ENCODE measurements at places on chromosomes 2 and 18.

DNA sequence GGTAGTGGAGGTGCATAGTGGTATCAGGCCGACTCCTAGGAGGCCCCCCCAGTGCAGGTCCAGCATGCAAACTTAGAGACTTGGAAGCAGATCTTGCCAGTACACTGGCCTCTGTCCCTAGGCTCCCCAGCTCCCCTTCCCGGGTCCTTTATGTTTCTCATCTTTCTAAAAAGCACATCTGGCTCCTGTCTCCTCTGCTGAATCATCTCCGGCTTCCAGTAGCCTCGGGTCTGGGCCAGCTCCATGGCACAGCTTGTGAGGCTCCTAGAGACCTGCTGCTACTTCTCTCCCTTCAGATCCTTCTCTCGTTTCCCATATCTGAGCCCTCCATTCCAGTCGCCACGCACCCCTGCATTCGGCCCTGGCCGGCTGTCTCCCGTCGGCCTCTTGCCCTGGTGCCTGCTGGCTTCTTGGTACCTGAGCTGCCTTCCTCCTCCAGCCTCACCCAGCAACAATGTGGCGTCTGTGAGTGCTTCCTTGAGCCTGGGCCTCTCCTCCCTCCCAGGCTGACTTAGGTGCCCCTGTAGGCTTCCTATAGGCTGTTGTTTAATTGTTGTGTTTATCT is 6.6 kb downstream of the TRAF3IP1 start:
- no peak for DNase-seq

DNA sequence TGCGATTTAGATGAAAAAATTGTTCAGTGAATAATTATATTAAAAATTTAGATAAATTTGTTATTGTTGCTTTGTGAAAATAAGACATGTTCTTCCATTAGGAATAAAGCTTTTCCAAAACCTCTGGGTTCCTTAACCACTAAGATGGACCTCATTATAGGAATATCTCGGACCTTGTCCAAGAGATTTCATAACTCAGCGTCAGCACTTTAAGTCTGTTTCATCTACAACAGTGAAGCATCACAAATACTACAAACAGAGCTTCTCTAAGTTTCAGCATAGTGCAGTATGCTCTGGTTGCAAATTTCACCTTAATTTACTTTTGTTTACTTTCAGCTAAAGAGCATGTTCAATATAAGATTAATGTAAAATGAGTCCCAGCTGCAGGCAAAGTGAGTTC is 150.3 kb downstream of the UBE2E3 start:
- DNase-seq = no peak

GRCh38 chr2:234917211-234917975 is 34.4 kb upstream of the SH3BP4 start:
- no peak for DNase-seq

DNA sequence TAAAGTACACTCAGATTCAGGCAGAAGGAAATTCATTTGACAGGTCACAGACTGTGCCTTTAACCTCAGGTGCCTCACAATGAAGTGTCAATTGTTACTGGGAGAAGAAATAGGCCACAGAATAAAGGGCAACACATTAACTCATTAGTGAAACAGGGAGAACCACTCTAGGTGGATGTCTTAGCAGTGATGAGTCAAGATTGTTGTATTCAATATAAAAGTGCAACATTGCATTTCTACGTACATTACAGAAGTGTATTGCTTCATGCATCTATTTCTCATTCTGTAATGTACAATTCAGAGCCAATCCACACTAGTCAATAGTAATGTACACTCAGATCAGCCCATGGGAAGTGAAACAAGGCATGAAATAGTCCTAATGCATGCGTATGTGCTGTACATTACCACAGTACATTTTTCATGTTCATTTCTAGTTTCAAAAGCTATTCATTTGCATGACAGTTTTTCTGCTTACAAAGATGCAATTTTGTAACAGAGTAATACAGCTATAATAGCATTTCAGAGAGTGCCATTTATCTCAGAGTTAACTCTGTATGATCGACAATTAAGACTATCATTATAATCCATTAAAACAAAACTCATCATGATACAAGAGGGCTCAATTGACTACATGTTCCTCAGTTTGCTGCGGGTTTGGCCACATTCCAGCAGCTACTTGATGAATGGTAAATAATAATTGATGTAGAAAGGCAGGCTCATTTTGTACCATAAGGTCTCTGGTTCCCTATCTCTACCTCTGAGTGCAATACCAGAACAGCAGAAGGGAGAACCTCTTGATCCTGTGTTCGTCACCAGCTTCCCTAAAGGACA is 12.2 kb upstream of the ARL5A start:
- DNase-seq = no peak

DNA sequence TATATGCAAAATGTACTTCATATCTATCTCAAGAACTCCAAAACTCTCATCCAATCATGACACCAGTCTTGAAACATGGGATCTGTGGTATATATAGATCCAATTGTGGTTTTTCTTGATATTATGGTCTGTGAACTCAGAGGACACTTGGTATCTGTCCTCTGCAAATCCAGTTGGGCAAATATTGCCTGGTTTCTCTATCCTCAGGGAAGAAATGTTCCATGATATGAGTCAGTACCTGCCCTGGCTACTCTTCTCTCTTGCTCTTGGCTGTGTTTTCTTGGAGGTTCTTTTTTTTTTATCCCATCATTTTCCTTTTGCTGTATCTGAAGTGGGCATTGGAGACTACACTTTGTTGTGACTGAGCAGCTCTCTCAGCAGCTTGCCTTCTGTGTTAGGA is 10.9 kb downstream of the NBEAL1 start:
- DNase-seq = no peak

DNA sequence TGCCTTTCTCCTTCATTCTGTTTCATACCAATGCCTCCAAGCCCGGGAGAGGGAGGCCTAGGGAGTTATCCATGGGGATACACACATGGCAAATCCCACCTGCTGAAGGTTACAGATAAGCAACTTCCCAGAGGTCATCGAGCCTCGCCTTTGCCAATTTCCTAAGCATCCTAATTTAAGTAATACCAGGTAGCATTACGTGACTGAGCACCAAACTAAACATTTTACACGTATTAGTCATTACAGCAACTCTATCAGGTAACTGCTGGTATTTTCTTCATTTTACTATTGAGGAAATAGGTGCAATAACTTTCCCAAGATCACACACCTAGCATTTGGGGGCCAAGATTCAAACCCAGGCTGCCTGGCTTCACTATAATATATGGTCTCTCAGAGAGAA is 30.1 kb upstream of the BZW1 start:
- DNase-seq = no peak

DNA sequence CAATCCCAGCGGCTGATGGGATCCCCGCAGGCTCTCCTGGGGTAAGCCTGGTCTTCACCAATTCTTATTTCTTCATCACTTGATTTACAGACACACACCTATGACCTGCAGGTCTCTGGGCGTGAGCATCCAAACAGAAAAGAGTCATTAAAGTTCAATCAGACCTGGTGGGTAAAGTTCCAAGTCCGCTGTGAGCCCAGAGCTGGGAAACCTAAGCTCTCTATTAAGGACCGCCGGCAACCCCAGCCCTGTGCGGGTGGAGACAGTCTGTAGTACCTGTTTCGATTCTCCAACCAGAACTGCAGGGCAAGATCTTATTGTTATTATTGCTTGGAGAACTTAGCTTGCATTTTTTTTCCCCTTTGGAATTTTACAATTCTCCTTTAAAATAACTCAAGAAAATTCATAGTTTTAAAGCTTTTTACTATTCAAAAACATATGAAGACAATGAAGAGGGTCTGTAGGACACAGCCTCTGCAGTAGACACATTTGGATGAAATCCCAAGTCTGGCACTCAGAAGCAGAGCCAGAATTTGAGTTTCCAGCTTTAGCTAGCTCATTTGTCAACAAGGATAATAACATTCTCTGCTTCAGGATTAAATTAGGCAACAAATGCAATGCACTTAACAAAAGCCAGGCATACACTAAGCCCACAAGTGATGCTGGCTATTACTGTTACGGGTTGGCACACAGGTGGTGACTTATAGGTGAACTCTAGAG is 376.4 kb downstream of the INSIG2 start:
- no peak for DNase-seq

DNA sequence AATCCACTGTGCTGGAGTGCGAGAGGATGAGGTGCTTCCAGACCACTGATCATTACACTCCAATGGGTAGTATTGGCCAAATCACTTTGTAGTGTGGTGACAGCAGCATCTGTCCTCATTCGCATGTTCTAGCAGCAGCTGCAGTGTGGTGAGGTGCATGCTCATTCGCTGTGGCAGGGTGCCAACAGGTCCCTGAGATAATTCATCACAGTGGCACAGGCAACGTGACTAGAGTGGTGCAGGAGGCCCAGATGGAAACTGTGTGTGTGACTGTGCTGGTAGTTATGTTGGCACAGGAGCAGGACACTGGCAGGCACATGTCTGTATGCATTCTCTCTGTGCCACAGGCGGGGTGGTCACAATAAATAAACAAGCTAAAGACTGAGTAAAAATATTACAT is 329.5 kb upstream of the SYT4 start:
- no peak for DNase-seq

GRCh38 chr18:73750052-73750451 is 397.6 kb downstream of the FBXO15 start:
- DNase-seq = no peak

GRCh38 chr2:210842896-210843295 is 286.5 kb downstream of the CPS1 start:
- DNase-seq = no peak

DNA sequence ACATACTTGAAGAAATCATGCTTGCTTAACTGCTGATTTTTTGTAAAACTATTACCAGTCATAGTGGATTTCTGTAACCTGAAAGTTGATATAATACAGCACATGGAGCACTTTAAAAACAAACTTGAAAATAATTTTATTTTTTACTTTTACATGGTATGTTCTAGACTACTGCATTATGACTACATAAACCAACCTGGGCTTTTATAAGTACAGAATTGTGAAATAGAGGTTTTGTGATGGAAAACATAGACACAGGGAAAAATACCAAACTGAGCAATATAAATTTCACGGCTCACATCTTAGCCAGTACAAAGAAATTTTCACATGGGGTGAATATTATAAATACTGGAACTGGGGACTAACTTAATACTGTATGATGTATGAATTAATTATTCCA is 59.3 kb upstream of the CTIF start:
- no peak for DNase-seq

DNA sequence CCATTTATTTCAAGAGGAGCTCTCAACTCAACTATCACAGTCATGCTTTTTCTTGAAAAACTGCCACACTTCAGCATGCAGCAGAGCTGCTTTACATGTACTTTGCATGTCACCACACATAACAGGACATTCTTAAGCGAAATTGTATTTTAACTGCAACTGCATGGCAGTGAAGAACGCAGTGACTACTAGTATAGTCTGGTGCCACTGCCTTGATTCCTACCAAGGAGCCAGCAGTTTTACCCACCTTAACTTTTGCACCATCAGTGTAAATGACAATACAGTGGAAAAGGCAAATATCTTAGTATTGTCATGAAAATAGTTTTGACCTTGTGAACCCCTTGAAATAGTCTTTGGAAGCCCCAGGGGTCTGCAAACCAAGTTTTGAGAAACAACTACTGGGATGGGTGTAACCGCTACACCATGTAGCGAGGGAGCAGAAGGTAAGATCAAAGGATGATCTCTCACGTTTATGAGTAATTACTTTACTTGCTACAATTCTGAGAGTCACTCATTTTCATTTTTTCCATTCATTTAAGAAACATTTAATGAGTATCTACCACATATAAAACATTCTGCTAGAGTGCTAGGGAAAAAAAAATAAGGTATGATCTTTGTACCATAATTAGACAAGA is 32.3 kb upstream of the MPP4 start:
- DNase-seq = no peak

DNA sequence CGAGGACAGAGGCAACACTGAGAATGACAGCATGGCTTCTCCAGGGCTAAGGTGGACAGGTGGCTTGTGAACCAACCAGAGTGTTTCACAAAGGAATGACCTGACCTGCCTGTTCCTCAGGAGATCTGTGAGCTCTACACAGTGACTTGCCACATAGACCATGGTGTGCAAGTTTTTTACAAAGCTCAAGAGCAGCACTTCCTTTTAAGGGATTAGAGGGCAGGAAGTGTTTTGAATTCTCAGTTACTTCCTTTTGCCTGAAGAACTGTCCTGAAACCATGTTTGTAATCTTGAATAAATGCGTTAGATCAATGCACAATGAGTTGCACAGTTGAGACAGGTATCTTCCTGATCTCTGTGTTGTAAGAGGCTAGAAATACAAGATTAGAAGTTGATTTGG is 421.9 kb downstream of the THSD7B start:
- DNase-seq = no peak

DNA sequence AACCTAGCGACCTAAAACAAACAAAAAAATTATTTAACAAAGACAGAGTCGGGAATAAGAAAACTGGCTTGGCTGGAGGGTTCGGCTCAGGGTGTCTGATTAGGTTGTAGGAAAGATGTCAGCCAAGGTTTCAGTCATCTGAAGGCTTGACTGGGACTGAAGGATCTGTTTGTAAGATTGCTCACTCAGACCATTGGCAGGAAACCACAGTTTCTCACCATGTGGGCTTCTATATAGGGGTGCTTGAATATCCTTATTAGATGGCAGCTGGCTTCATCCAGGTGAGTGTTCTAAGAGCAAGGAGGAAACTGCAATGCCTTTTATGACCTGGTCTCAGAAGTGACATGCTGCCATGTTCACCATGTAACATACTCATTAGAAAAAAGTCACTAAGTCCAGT is 999 bp upstream of the IL36B start:
- DNase-seq = no peak

DNA sequence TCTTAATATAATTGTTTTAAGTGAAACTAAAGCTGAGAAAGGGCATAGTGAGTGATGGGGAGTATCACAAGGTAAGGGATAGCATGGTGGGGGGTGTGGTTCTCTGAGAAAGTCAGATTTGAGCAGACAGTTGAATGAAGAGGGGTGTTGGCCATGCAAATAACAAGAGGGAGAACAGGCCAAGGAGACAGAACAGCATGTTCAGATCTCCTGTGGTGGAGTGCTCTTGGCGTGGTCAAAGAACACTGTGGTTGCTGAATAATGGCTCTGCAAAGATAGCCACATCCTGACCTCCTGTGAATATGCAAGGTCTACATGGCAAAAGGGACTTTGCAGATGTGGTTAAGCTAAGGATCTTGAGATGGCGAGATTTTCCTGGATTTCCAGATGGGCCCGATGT is 389.2 kb downstream of the TMEM182 start:
- DNase-seq = no peak

DNA sequence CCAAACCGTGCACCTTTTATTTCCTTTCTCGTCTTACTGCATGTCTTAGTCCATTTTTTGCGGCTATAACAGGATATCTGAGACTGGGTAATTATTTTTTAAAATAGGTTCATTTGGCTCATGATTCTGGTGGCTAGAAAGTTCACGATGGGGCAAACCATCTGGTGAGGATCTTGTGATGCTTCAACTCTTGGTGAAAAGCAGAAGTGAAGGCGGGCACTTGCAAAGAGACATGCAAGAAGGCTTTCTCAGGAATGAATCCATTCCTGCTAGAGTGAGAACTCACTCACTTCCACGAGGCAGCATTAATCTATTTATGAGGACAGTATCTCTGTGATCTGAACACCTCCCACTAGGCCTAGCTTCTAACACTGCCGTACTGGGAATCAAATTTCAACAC is 327.1 kb upstream of the RBMS1 start:
- no peak for DNase-seq

Measured in activated naive CD4-positive, alpha-beta T cell treated with anti-CD3 and anti-CD28 coated beads, Interleukin-2, amount 10 ng/mL, durations not matched to agents 7 days and 5 days (primary cell).